Epithelial cell of proximal tubule (primary cell): ENCODE measurements at places on chromosomes 13 and 19. TPM values are rescaled to one million over a fixed set of nuclear protein-coding genes. Genes with fewer than 3 reads are reported as not detected.

GRCh38 chr19:18650468-18651041, 13.7 kb downstream of the KLHL26 start:
- DNase-seq = no peak

DNA sequence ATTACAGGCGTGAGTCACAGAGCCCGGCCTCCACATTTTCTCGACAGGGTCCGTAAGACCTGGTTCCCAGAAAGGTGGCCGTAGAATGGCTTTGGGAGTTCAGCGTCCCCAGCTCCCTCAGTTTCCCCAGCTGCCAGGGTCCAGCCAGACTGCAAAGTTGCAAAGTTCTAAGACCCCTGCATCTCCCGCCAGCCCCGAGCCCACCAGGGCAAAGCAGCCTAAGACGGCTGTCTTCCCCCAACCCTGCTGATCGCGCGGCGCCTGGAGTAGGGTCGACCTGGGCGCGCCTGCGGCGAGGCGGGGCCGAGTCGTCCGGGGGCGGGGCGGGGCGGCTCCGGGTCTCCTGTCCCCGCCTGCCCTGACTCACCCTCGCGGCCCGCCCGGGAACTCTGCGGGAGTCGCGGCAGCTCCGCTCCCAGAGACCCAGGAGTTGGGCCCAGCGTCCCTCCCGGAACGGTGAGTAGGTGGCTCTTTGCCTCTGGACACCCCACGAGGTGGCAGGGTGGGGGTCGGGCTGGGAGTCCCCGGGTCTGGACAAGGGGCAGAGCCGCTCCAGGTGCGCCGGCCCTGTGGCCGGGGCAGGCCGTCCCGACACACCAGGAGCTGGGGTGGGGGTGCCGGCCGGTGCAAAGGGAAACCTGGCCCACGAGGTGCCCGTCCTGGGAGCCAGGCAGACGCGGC, at the start of gene LRRC8E:
TSS of gene LRRC8E (plus strand) at position 366 of the 681 bp plus-strand sequence. CDS start 7,094 bp downstream, outside the sequence.
- DNase-seq = no peak

DNA sequence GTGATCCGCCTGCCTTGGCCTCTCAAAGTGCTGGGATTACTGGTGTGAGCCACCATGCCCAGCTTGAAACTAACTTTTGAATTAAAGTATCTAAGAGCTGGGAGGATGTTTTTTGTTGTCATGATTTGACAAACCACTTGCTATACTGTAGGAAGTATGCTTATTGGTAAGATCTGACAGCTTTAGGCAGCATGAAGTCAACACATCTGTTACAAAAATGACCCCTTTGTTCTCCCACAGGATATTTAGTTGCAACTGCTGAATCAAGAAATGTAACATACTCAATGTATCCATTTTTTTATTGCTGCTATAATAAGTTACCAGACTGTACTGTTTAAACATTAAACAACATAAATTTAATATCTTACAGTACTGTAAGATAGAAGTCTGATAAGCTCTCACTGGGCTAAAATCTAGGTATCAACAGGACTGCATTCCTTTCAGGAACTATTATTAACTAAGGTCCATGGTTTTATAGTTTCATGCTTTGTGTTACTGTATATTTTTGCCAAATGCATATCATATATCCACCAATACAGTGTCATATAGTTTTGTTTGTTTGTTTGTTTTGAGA, 22.8 kb upstream of the LRP3 start:
- no peak for DNase-seq

DNA sequence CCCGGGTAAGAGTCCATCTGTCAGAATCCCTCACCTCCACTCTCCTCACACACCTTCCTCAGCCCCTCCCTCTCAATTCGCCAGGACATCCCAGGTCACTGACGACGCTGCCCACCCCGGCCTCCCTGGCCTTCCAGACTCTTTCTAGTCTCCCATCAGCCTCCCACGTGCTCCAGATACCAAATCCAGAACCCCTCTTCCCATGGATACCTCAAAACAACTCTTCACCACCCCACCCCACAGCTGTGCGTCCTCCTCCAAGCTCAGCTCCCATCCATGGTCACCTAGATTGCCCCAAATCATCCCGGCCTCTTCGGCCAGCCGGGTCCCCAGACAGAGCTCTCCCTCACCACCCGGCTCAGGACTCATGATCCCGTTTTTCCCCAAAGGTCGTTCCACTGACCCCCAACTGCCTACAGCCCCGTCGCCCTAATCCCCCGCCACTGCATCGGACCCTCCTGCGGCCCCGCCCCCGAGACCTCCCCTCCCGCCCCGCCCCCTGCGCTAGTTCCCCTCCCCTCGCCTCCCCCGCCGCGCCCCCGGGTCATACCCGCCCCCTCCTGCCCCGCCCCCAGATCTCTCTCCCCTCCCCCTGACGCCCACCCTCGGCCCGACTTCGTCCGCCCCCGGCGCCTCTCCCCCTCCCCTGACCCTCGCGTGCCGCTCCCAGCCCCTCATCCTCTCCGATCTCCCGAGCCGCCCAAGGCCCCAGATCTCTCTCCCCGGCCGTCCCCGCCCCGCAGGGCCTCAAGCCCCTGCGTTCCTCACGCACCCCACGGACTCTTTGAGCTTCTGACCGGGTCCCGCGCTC, 546 bp downstream of the UBXN6 start:
- no peak for DNase-seq

- no peak for DNase-seq
Measured at GRCh38 chr13:80217614-80218456, 123.1 kb downstream of the SPRY2 start.

DNA sequence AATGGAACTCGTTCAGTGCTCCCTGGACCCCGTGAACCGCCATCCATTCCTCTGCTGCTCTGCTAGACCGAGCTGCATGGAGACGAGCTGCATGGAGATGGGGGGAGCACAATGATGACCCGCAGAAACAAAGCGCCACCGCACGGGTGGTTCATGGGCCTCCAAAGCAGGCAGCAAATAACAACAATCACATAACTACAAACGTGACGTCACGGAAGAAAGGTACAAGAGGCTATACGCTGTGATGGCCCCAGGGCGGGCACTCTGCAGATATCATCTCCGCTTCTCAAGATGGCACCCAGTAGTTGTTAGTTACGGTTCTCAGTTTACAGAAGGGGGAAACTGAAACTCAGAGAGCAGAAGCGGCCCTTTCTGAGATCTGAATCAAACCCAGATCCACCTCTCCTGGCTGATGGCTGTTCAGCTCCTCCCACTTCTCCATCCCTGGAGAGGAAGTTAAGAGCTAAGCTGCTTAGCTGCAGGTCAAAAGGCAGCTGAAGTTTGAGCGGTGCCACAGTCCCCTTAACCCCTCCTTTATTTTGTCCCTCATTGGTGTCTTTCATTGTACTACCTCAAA, 1.7 kb downstream of the ATP13A1 start:
- DNase-seq = no peak

DNA sequence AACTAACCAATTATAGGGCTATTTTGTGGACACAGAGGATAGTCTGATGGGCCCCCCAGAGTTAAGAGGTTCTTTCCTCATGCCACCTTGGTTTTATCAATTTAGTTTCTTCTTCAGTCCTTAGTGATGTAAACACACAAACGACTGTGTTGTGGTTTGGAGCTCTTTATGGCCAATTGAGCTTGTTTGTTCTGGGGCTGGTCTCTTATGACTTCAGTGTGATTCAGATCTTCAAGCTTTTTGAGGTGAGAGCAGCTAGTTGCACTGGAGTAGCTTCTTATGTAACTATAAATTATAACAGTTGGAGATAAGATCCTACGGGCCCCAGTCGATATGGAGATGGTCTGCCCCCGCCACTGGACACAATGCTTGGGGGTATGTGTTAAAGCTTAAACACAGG, 22.0 kb upstream of the GJB6 start:
- DNase-seq = no peak

DNA sequence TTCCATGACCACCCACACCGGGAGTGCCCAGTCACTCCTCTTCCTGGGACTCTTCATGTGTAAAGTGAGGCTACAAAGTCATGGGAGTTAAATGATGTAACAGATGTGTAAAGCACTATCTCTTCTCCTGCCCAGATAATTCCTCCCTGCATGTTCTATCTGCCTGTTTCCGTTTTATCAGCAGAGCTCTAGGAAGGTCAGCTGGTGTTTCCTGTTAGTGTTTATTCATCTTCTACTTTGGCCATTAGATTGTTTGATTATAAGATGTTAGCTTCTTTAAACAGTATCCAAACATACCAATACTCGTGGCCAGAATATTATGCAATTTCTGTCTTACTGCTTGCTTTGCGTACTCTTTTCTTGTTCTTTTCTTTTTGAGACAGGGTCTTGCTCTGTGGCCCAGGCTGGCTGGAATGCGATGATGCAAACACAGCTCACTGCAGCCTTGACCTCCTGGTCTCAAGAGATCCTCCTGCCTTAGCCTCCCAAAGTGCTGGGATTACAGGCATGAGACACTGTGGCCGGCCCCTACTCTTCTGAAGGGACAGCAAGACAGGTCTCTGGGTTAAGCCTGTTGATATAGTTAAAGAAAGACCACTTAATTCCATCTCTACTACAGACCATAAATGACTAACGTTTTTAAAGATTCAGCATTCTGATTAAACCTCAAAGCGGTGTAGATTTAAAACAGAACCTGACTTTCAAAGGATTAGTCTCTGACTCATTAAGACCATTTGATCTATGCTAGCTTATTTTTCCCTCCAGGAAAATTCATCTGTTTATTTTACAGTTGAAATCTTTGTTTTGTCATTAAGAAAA, 97.4 kb upstream of the AKAP11 start:
- no peak for DNase-seq

- DNase-seq = no peak
Measured at GRCh38 chr19:3573162-3573857, 566 bp downstream of the HMG20B start.

DNA sequence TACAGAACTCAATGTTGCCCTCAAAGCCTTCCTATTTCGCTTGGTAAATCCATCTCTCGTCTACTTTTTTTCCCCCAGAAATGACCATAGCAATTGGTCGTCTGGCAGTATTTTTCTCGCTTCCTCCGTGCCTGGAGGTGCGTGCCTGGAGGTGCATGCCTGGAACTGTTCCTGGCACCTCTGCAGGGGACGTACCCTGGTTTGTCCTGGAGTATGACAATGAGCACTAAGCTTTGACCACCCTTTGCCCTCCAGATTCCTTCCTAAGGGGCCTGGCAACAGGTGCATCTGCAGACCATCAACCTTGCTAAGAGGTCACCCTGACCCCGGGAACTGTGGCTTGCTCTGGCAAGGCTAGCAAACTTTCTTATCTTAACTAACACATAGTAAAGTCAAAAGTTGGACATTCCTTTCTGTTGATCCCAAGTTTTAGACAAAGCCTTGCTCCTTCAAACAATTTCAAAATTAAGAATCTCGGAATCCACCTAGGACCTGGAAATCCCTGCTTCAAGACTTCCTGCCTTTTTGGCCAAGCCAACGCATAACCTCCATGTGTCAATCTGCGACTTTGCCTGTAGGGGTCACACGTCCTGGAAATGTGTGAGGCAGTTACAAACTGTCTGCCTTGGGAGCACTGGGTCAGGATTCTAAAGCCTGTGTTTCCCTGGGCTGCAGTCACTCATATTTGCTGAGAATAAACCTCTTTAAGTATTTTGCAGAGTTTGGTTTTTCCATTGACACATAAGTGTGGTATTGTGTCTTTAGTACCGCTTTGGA, 28.8 kb upstream of the TUBGCP3 start:
- DNase-seq = no peak

DNA sequence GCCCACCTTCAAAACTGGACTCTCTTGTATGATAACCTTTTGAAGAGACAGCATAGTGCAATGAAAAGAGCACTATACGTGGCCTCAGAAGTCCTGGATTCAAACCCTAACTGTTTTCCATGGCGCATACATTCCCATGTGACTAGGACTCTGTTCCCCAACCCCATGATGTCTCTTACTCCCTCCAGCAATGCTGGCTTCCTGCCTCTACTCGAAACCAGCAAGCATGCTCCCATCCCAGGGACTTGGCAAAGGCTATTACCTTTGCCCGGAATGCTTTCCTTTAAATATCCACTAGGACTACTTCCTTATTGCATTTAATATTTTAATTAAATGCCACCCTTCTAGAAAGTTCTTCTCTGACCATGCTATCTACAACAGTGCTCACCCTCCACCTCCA, 75.1 kb downstream of the CYSLTR2 start:
- DNase-seq = no peak

- DNase-seq = no peak
Measured at GRCh38 chr13:40464337-40465014, 202.0 kb downstream of the FOXO1 start.

GRCh38 chr13:21735701-21736401, 65.0 kb downstream of the FGF9 start:
- no peak for DNase-seq

GRCh38 chr19:17797424-17798201, 2.7 kb downstream of the B3GNT3 start:
- no peak for DNase-seq

GRCh38 chr13:98190889-98191444, 13.9 kb upstream of the RNF113B start:
- no peak for DNase-seq

DNA sequence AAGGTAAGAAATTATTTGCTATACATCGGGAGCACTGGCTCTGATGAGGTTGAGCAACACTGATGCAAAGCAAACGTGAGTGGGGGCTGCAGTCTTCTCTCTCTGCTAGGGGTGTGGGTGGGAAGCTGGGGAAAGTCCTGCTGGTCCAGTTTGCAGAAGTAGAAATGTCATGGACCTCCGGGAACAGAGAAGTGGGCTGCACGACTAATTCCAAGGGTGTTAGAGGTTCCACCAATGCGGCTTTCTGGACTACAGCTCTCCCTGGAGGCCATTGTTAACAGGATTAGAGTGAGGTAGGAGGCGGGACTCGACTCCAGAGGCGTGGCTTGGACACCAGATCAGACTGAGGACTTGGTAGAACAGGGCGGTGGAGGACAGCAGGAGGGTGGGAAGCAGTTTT, 5.7 kb upstream of the FBXO27 start:
- DNase-seq = no peak

GRCh38 chr19:2412449-2412848, 14.9 kb downstream of the TIMM13 start:
- no peak for DNase-seq

Gene ZBTB45
- 18.2 and 23.7 TPM in 2 replicates for total RNA-seq

Gene GRIK5
- 2.5 and 14.3 TPM in 2 replicates for total RNA-seq

Gene ZNF439
- total RNA-seq = 2.4 and 3.1 TPM in 2 replicates

Gene CRX
- total RNA-seq = not detected in 2 replicates

Gene ELF1
- 19.5 and 28.5 TPM in 2 replicates for total RNA-seq

Gene AMER2
- 0.29 TPM in 1 of 2 replicates, not detected in the other for total RNA-seq

Gene SEMA6B
- total RNA-seq = 0.65 TPM in 1 of 2 replicates, not detected in the other

Gene SERPINE3
- 0.07 TPM in 1 of 2 replicates, not detected in the other for total RNA-seq

Gene PTPRH
- 1.1 and 2.8 TPM in 2 replicates for total RNA-seq
